IPS-NIHi11 (cell line): ENCODE measurements at places on chromosomes 7 and 10.

- DNase-seq, result no peak
Measured at GRCh38 chr7:105760551-105761447, 115.6 kb downstream of the ATXN7L1 start.

- DNase-seq, result no peak
Measured at GRCh38 chr10:124030061-124030460, 63.3 kb downstream of the CHST15 start.

DNA sequence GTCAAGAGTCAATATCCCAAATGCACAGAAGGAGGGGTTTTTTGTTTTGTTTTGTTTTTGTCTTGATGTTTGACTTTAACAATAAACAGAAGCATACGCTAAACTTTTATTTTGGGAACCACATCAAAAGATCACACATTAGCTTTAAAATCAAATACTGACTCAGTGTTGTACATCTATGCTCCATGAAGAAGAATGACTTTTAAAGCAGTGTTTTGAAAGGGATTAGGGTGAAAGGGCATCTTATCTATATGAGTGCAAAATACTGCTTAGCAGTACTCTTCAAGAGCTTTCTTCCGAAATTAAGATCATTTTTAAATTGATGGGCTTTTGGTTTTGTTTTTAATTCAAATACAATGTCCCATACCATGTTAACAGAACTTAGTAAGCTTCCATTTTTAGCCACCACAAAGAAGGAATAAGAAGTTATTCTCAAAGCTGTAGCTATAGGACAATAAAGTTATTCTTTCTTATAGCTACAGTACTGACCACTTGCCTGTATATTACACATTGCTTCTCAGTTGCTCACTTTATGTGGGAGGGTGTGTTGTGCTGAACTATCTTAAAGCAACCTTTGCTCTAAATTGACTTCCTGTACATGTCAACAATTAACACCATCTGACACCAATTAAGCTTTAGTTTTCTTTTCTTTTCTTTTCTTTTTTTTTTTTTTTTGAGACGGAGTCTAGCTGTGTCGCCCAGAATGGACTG, 144.3 kb upstream of the KAT6B start:
- DNase-seq, result no peak

- peak; percentile 59 for DNase-seq
Measured at GRCh38 chr10:47402641-47403301, 18.7 kb upstream of the ZNF488 start.

DNA sequence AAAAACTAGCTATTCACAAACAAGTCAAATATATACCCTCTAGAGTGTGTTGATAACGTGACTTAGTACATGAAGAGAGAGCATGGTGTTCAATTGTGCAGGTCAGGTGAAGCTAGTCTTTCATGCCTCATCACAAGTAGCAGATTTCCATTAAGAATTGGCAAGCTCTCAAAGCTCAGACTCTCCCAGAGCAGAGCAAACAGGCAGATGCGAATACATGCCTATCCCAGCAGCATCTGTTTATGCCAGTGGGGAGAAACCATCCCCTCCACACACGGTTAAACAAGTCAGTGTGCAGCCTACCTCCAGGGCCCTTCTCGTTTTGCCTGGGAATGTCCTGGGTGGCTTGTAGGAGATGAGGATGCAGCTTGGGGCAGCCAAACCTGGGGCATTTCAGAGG, 532.5 kb upstream of the C7orf33 start:
- DNase-seq, result no peak

- DNase-seq, result no peak
Measured at GRCh38 chr10:117140525-117140902, 2.4 kb upstream of the VAX1 start.

DNA sequence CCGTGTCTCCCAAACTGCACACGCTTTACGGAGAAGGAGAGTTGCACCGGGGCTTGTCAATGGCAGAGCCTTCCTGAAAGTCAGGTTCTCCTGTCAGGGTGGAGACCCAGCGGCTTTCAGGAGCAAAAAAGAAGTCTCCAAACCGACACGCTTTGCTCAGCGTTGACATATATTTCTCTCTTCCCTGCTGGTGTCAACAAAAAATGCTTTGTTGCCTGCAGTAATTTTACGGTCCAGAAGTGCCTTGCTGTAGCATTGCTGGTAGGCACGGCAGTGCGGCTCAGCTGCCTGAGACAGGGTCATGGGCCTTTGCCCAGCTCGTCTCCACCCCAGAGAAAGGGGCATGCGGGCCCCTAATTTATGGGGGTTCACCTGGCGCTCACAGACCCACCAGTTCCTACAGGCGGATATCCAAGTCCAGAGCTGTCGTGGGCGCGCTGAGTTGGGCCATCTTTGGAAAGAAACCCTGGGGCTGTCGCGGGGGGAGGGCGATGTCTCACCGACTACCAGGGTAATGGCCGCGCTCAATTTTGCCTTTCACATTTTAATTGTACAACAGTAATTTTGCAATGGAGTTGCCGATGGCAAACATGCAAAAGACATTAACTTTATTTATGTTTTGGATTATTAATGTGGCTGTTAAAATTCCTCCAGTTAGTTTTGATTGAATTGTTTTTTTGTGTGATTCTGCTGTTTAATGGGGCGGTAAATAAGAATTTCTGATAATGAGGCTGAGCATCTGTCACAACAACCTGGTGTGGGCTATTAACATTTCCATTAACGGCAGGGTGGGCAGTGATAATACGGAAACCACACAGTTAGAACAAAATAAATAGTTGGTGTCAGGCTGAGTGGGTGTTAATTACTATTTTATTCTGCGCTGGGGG, 478.2 kb upstream of the FOXK1 start:
- DNase-seq, result no peak

- no peak for DNase-seq
Measured at GRCh38 chr7:158492367-158492764, 95.3 kb downstream of the PTPRN2 start.
